Lung (tissue), 17 donors: ENCODE measurements at places on chromosomes 1 and 21. TPM values are rescaled to one million over a fixed set of nuclear protein-coding genes. Genes with fewer than 3 reads are reported as not detected.

- DNase-seq, result no peak
Observed at GRCh38 chr1:220353229-220354012, 81.2 kb upstream of the RAB3GAP2 start.

DNA sequence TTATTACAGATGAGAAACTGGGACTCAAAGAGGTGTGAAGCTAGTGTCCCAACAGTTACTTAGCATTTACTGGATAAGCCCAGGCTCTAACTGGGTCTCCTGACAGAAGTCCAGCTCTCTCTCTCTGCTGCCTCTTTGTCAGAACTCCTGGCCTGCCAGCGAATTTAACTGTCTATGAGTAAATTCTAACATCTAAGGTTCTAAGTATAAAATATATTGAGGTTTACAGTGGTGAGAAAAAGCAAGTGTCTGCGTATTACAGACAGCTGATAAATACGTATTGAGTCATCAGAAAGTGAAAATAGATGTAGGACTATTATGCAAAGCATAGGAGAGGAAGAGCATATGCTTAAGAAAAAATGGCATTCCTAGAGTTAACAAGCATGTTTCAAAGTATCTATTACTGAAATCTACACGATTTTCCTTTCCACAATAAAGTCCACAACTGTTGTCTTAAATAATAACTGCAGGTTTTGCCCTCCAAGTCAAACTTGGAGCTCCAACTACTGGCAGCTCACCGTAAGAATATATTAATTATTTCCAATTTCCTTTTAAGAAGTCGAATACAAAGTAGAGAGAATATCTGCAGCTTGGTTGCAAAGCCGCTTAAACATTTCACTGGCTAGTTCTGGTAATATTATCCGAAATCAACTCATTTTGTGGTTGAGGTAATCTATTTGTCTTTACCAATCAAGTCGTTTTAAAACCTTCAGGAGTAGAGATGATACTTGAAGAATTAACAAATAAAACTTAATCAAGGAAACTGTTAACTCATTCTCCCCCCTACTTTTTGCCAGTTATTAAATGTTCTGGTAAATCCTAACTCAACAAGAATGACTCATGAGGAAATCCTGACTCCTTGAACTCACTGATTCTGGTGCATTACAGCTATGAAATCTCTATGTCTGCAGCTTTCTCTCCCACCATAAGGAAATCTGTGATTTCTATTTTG, 1.4 kb upstream of the RGS2 start:
- peak; percentile 19 for DNase-seq

DNA sequence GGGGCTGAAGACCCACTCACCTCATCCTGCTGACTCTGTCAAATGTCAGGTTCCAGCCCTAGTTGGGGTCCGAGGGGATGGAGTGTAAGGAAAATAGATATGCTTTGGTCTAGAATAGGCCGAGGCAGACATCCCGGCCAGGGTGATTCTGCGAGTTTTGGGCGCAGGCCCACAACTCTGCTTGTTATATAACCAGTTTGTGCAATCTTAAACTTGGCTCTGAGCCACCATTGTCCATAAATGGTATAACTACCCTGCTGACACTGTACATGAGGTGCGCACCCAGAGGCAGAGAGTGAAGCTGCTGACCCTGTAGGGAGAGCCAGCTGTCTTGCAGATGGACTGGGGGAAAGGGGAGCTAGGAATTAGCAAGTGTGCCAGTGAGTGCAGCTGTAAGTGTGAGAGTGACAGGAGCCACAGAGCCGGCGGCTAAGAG, 1388.8 kb downstream of the AMY1C start:
- DNase-seq, result peak; percentile 83

DNA sequence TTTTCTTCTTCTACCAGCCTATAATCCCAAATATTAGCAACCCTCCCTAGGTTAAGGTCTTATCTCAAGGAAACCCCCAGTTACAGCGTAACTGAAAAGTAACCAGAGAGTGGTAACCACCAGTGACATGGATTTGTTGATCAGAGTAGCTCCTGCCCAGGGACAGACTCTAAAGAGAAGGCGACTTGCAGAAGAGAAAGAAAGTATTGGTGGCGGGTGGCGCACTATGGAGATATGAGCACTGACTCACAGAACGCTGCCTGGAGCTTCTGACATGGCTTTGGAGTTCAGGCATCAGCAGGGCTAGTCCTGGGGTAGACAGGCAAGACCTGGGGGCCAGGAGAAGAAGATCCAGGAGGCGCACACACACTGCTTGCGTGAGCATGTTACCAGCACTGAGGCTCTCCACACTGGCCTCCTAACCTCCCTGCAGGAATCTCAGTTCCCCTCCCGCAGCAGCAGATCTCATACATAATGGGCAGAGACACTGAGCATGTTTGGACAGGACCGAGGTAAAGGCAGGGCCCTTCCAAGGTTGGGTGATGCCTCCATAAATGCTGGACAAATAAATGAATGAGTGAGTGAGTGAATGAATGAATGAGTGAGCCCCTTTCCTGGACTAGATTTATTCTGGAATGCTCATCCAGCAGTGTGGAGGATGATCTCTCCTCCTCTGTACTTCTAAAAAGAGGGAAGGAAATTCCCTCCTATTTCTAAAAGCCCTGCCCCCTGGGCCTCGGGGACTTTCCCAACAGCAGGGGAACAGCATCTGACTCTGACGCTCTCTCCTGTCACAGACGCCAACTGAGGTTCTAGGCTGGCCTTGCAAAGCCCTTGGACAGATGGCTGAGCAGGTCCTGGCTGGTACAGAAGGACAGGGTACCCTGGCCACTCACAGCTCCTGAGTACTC, 175.5 kb downstream of the CLIC6 start:
- DNase-seq, result peak; percentile 26

The MRPL9 gene
- 55.7 TPM for total RNA-seq

- DNase-seq, result no peak
Observed at GRCh38 chr1:231951374-231951773, 324.8 kb downstream of the DISC1 start.

DNA sequence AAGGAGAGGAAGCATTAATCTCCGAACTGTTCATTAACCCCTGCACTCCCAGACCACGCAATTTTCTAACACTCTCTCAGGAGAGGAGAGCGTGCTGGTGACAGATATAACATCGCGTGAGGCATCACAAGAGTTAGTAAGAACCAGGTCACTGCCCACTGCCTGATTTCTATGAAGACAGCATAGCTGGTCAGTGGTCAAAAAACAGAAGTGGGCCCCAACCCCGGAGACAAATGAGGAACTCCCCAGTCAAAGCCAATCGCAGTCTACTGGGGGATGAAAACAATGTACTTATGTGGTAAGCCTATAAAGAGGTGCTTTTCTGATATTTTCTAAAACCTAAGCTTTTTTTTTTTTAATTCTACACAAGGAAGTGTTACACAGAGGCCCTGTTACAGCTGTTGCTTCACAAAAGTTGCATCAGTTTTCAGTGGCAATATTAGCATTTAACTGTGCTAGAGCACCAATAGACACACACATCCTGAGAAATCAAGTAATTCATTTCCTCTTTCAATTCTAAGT, 231.8 kb upstream of the IRF2BP2 start:
- peak; percentile 67 for DNase-seq

DNA sequence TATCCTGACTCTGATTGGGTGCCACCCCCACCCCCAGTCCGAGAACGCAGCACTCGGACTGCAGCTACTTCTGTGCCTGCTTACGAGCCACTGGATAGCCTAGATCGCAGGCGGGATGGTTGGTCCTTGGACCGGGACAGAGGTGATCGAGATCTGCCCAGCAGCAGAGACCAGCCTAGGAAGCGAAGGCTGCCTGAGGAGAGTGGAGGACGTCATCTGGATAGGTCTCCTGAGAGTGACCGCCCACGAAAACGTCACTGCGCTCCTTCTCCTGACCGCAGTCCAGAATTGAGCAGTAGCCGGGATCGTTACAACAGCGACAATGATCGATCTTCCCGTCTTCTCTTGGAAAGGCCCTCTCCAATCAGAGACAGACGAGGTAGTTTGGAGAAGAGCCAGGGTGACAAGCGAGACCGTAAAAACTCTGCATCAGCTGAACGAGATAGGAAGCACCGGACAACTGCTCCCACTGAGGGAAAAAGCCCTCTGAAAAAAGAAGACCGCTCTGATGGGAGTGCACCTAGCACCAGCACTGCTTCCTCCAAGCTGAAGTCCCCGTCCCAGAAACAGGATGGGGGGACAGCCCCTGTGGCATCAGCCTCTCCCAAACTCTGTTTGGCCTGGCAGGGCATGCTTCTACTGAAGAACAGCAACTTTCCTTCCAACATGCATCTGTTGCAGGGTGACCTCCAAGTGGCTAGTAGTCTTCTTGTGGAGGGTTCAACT, 2.1 kb downstream of the RBM15 start:
- no peak for DNase-seq

DNA sequence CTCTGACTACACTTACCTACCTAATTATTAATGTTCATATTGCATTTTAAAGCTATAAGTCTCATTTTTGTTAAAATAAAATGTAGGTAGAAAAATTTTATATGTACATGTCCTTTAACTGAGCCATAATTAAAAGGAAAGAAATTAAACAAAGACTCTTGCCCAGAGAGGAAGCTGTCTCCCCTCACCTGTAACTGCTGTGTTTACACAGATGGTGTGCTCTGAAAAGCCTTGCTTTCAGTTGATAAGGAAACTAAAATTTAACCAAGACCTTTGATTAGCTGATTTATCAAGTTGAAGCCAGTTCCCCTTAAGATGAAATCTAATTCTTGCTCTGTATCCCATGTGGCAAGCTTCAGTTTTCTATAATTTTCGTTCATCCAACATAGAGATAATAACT, 213.5 kb downstream of the LYPLAL1 start:
- DNase-seq, result no peak

- DNase-seq, result no peak
Observed at GRCh38 chr21:32572574-32573420, 12.5 kb downstream of the TCP10L start.

The HES3 gene
- not detected for total RNA-seq

DNA sequence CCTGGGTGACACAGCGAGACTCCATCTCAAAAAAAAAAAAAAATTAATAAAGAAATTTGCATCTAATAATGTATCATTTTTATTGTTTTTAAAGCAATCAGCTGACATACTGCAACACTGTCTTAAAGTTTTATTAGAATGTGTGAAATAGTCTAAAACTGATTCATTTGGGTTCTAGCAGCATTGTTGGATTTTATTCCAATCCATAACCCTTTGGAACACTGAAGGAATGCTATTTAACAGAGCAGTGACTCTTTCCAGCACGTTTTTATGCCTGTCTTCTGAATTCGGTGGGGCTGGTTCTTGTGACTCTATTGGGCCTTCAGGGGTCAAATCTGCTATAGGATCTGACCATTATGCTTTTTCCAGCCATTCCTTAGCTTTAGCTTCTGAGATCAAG, 18.2 kb upstream of the FMO4 start:
- no peak for DNase-seq

The CFAP74 gene
- total RNA-seq, result 7.3 TPM

The GBP5 gene
- total RNA-seq, result 2.9 TPM

DNA sequence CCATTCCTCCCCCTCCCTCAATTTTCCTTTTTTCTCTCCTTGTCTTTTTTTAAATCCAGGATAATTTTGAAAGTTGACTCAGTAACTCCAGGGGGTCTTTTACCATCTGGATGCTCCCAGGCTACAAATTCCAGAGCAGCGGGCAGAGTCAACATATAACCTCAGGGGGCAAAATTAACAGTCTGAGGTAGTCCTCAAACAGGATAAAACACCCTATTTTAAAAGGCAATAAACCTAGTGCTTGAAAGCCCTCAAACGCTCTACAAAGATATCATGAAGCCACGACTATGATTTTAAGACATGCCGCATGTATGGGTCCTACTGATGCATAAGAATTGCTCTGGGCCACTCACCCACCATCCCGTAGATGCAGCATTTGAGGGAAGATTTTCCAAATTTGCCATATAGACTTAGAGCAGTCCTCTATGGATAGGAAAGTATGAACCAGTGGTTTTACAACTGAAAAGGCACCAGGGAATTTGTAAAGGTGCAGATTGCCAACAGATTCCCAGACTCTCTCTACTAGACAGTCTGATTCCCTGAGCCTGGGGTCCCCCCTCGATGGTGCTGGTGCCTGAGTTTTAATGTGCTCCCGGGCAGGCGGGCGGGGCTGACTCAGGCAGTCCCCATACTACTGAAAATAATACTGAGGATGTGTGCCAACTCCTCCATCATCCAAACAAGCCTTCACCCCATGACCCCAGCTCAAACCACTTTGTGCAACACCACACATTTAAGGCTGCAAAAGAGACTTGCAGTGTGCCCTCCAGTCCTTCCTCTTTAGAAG, 37.2 kb downstream of the PTPN14 start:
- DNase-seq, result no peak

The ST6GALNAC5 gene
- total RNA-seq, result 23.0 TPM

DNA sequence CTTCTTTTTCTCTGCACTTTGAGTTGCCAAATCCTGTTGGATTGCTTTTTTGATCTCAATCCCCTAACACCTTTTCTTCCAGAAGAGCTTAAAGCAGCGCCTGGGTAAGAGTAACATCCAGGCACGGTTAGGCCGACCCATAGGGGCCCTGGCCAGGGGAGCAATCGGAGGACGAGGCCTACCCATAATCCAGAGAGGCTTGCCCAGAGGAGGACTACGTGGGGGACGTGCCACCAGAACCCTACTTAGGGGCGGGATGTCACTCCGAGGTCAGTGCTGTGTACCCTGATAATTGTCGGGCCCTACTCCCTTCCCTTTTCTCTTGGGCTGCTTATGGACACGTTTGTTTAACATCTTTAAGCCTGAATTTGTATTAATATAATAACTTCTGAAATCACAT, 8.3 kb downstream of the CHTOP start:
- DNase-seq, result no peak

The OR2L2 gene
- 0.09 TPM for total RNA-seq

GRCh38 chr1:231059566-231060193, 19.6 kb upstream of the FAM89A start:
- no peak for DNase-seq

The CASQ2 gene
- total RNA-seq, result 3.4 TPM

DNA sequence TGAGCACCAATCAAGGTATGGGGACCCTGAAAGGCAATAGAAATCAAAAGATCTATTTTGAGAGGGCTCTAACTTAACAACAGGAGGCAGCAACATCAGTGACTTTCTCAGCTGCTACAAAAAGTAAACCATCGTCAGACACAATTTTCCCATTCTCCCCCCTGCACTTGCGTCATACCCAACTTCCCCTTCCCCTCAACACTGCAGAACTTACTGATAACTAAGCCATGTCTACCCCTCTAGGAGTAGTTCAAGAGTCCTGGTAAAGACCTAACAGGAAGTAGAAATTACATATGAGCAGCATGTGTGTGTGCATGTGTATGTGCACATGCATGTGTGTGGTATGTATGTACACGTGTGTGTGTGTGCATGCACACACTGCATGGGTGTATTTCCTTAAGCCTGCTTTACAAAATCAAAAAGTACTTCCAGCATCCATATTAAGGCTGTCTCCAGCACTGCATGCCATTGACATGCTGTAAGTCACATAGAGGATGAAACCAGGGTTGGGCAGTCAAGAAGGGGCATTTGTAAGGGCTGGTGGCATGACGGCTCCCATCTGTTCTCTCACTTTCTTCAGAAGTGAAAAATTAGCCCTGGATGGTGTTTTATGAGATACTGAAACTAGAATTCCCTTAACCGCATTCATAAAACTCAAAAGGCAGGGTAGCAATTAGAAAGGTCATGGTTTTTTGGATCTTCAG, 460.1 kb upstream of the RUNX1 start:
- DNase-seq, result peak; percentile 28
